ENCODE measurements at places on chromosomes 6 and 20.
A peak's percentile ranks its signal among the peaks of the same experiment; 100 is the strongest.

DNA sequence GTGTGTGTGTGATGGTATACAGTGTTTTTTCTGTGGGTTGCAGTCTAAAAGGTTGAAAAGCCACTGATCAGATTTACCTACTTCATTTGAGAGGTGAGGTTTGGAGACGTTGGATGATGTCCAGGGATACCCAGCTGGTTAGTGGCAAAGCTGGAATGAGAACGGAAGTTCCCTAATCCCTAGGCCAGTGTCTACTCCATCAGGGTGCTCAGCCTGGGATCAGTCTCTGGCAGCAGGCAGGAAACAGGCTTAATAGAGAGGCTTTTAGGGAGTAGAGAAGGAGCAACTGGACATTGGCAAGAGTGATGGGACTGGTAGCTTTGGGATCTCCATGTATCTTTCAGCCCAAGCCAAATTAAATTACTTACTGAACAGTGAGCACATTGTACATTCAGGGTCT is 80.7 kb downstream of the C6orf52 start:
- no peak for DNase-seq

GRCh38 chr6:29251736-29252135 is 49.8 kb upstream of the OR14J1 start:
- DNase-seq, result no peak

DNA sequence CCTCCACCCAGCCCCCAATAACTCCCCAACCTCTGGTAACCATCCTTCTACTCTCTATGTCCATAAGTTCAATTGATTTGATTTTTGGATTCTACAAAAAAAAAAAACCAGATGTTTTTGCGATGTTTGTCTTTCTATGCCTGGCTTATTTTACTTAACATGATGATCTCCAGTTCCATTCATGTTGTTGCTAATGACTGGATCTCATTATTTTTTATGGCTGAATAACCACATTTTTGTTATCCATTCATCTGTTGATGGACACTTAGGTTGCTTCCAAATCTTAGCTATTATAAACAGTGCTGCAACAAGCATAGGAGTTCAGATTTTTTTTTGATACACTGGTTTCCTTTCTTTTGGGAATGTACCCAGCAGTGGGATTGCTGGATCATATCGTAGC is 98.8 kb downstream of the LYRM2 start:
- DNase-seq, result no peak

DNA sequence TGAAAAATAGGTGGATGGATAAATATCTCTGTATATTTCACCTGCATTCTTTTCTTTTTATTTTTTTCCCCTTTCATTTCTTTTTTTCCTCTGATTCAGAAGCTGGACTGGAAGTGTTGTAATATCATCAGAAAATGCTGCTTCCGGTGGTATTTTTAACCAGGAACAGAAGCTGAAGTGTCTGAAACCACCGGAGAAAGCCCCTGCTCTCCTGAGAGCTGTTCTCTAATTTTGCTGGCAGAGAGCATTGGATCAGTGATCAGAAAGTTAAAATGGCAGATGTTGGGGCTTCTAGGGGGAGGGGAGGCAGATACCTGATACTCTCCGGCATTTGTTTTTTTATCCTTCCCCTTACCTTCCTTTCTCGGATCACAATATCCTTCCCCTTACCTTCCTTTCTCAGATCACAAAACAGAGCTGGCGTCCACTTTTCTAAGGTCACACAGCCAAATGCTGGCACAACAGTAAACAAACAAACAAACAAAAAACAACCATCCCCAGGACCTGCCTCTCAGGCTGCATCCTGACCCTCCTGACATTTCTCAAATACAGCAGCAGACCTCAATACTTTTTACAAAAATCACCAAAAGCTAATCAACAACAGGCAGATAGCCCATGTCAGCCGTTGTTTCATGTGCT is 143.2 kb upstream of the ZNF217 start:
- peak; percentile 74 for DNase-seq

GRCh38 chr6:106223300-106223930 is 102.1 kb downstream of the ATG5 start:
- DNase-seq, result peak; percentile 35

DNA sequence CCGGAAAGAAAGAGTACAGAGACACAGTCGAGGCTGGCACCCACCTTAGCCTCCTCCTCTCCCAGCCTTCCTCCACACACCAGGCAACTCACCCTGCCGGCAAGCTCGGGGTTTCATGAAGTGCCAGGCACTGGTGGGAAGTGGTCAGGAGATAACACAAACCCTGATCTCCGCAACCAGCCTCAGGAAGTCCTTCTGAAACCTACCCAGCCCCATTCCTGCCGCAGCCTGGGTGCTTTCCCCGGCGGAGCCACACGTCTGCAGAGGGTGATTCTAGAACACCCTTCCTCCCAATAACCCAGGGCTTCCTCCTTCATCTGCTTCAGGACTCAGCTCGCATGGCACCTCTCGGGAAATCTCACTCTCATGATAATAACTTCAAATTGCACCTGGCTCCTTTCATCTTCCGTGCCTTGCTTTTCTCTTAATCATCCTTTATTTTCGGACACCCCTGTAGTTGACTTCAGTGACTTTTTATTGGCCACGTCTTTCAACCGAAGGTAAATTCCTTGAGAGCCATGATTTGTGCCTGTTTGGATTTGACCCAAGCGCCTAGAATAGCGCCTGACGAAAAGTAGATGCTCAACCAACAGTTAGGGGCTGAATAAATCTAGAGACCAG is 8.7 kb upstream of the HLA-E start:
- DNase-seq, result no peak

GRCh38 chr6:154894902-154895301 is 100.2 kb upstream of the TIAM2 start:
- DNase-seq, result no peak

- DNase-seq, result no peak
These were observed 355.3 kb downstream of the RNF144B start for GRCh38 chr6:18742406-18742805.

DNA sequence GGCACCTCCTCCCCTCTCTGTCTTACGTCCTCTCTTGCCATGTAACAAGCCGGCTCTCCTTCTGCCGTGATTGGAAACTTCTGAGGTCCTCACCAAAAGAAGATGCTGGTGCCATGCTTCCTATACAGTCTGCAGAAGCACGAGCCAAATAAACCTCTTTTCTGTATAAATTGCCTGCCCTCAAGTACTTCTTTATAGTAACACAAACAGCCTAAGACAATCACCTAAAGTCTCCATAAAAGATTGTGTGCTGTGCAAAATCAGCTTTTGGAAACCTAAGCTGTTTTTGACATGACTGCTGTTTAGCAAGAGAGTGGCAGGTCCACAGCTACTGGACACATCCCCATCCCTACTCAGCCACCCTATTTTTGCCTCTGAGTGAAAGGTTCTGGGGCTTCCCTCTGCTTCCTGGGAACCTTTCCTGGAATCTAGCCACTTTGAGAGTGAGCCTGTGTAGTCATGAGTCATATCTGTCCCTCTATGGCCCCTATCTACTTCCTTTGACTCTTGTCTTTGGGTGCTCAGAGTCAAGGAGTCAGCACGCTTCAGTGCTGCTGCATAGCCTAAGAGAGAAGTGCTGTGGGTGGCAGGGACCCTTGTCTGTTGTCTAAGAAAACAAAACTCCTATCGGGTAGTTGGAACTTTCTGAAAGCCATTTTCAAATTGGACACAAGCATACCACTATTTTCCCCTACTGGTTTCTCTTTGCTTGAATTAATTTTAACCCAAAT is 110.0 kb downstream of the PPP1R14C start:
- DNase-seq, result no peak

DNA sequence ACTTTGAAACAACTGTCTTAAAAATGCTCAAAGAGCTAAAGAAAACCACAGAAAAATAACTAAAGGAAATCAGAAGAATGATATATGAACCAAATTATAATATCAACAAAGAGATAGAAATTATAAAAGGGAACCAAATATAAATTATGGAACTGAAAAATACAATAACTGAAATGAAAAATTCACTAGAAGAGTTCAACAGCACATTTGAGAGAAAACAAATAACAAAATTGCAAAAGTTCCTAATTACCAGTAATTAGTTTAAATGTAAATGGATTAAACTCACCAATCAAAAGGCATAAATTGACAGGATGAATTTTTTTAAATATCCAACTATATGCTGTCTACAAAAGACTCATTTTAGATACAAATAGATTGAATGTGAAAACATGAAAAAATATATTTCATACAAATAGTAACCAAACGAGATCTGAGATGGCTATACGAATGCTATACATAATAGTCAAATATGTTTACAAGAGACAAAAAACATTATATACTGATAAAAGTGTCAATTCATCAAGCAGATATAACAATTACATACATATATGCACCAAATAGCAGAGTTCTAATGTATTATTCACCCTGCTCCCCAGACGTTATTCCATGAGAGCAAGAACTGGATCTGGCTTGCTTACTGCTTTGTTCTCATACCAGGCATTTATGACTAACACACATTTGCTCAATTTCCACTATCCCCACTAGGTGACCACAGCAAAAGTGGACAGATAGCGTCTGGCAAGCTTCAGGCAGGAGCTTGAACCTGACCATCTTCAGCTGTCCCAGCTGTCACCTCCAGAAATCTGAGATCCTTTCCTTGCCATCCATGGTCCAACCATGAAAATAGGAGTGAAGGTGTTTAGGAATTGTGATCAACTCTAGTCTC is 72.4 kb upstream of the SIRPA start:
- DNase-seq, result no peak

GRCh38 chr6:10410207-10411050 is 4.4 kb downstream of the TFAP2A start:
- DNase-seq, result no peak

- no peak for DNase-seq
These were observed 153.1 kb downstream of the GMPR start for GRCh38 chr6:16391451-16391912.

GRCh38 chr6:35722121-35722761 is 14.6 kb upstream of the ARMC12 start:
- no peak for DNase-seq
